T-helper 1 cell (primary cell): ENCODE measurements at places on chromosomes 5 and 9.

GRCh38 chr5:59557572-59557971 is 336.0 kb downstream of the PDE4D start:
- no peak for DNase-seq

- no peak for DNase-seq
Measured at GRCh38 chr5:53871050-53871449, 310.6 kb downstream of the NDUFS4 start.

DNA sequence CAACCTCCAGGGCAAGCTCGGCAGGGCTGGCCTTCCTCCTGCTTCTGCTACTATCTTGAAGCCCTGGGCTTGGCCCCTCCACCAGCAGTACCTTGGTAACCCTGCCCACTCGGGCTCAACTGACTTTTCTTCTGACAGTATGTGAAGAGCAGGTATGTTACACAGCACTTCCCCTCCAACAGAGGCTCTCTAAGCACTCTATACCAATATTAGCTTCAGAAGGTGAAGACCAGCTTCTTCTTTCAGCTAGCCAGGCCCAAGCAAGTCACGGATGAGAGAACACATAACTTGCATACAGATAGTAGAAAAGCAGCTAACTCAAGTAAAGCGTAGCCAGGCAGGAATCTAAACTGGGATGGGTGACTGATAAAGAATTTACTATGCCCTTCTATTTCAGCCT is 64.3 kb downstream of the FEM1C start:
- no peak for DNase-seq

DNA sequence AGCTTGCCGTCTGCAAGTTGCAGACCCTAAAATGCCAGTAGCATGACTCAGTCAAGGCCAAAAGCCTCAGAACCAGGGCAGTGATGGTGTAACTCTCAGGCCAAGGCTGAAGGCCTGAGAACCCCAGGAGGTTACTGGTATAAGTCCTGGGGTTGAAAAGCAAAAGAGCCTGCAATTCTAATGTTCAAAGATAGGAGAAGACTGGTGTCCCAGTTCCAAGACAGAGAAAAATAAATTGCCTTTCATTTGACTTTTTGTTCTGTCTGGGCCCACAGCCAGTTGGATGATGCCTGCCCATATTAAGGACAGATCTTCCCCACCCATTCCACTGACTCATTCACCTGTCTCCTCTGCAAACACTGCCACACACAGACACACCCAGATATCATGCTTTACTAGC is 673.2 kb downstream of the CDH18 start:
- DNase-seq: no peak

DNA sequence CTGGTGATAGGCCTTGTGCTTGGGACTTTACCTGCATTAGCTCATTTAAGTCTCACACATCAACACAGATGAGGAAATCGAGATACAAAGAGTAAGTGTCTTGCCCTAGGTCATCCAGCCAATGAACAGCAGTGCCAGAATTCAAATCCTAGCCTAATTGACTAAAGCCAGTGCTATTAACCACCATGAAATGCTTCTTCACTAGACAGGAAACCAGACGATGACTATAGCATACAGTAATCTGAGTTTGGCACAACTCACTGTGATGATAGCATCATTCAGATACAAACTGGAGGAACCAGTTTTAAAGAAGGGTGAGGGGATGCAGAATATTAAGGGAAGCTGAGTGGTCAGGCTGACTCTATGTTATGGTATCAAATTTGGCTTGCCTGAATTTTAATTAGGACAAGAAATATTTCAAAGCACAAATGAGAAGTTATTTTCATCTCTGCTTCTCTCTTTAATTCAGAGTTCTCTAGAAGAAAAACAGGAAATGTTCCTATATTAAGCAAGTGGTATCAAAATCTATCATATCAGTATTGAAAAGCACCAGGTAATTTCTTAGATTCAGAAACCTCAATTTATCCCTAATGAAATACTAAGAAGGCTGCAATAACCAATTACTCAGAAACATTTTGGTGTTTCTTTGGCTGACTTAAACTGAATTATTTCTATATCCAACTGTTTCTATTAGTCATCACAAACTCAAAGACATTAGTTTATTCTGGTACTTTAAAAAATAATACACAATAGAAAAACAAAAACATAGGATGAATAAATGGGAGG is 147.0 kb upstream of the RASA1 start:
- no peak for DNase-seq

DNA sequence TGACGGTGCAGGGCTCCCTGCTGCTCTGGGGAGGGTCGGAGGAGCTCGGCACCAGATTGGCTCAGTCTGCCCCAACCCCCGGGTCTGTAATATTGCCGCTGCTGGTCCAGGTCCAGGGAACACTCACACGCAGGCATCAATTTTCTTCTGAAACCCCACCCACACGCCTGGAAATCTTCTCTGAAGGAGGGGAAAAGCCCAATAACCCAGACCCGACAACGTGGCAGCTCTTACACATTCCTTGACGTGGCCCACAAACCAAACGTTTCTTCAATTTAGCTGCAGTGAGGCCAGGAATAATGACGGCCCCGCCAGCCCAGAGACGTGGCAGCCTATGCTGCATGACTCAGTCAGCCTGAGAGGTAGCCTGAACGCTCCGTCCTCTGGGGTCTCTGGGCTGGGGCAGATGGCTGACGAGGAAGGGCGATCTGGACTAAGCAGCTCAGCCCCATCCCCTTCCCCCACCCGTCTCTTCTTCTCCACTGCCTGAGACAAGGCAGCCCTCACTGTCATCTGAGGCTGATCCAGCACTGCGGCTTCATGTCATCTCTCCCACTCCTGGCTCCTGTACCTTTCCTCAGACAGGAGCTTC is 9.9 kb upstream of the SPARC start:
- no peak for DNase-seq

- no peak for DNase-seq
Measured at GRCh38 chr9:16501141-16501540, 369.3 kb downstream of the BNC2 start.

GRCh38 chr5:58266402-58266801 is 193.5 kb downstream of the PLK2 start:
- DNase-seq: no peak

DNA sequence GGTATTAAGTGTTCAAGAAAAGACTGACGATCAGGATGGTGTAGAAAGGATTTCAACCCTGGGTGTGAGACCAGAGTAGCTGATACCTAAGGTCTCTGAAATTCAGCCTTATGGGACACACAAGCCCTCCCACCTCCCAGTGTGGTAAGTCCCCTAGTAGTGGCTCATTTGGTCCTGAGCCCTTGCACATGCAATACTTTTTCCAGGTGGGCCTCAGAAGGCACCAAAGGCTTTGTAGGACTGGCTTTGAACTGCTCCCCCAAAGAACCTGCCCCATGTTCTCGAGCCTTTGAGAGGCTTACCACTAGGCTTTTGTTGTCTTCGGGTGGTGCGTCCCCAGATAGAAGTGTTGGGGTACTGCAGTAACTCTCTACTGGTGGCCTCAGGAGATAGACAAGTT is 803 bp downstream of the GARIN3 start:
- DNase-seq: no peak

GRCh38 chr5:60842871-60843385 is 1.1 kb downstream of the ELOVL7 start:
- DNase-seq: no peak

DNA sequence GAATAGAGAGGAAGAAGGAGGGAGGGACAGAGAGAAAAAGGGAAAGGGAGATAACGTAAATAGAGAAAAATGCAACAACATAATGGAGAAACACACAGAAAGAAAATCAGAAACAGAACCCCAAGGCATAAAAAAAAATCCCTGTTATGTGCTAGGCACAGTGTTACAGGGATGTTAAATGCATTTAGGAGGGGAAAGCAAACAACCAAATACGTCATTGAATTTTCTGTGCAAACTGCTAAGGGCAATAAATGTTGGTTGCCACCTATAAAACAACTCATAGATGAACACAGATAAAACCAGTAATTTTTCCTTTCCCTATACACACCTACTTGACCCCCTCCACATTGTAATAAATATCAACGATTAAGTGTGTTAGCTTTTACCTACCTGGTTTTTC is 51.3 kb upstream of the ASTN2 start:
- DNase-seq: no peak

- peak; percentile 17 for DNase-seq
Measured at GRCh38 chr5:152505442-152506042, 100.5 kb upstream of the NMUR2 start.

GRCh38 chr5:2330325-2331130 is 420.9 kb downstream of the IRX2 start:
- no peak for DNase-seq

- no peak for DNase-seq
Measured at GRCh38 chr5:151684690-151685361, 1.9 kb downstream of the SPARC start.

GRCh38 chr5:154265197-154265773 is 74.8 kb downstream of the GALNT10 start:
- no peak for DNase-seq

GRCh38 chr5:2030131-2030530 is 147.4 kb upstream of the IRX4 start:
- DNase-seq: no peak

DNA sequence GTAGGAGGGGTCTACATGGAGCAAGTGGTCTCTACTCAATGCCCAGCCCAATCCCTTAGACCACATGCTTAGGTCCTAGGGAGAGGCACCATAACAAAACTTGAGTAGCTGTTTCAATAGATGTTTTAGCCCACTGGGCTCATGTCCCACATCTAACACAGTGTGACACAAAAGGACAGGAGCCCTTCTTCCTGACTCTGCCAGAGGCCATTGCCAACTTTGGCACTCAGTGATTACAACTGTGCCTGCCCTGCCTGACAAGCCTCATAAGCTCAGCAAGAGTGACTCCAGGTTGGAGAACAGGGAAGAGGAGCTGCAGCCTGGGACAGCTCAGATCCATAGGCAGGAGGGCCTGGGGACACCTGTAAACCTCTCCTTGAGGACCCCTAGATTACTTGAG is 230.8 kb downstream of the ENC1 start:
- DNase-seq: no peak

DNA sequence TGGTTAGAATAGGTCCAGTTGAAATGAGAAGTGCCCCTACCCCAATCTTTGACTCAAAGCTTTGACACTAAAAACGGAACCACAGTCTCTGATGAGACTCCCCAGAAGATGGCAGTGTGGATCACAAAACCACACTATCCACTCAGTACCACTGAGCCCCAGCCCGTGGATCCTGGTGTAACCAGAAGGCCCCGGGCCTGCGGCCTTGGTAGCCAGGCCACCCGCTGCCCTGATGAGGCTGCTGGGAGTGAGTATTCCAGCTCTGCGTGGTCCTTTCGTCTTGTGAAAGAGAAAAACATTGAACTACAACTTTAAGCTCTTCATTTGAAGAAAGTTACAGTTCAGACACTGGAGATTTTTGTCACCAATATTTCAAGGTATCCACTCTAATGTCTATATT is 42.2 kb upstream of the FBP1 start:
- peak; percentile 52 for DNase-seq

DNA sequence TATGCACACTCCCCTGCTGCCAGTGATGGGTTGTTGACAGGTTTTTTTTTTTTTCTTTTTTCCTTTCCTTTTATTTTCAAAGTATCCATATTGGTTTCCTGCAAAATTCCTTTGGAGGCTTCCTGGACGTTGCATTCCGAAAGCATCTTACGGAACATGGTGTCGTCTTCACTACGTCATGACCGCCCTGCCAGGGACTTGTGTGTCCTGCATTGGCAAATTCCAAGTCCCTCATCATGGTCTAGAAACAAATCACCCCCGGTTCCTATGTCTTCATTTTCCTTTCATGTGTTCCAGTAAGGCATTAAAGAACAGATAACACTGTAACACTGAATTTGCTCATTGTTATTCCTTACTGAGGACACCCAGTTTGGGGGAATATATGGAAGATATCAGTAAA is 35.0 kb upstream of the ADAMTSL1 start:
- DNase-seq: no peak

GRCh38 chr9:93003552-93004407 is 54.7 kb upstream of the SUSD3 start:
- DNase-seq: peak; percentile 50

- no peak for DNase-seq
Measured at GRCh38 chr5:12652201-12652600, 748.0 kb upstream of the CTNND2 start.

- no peak for DNase-seq
Measured at GRCh38 chr9:90884178-90884577, 82.6 kb downstream of the SYK start.

- DNase-seq: no peak
Measured at GRCh38 chr9:35911690-35912089, 2.4 kb downstream of the SPAAR start.

DNA sequence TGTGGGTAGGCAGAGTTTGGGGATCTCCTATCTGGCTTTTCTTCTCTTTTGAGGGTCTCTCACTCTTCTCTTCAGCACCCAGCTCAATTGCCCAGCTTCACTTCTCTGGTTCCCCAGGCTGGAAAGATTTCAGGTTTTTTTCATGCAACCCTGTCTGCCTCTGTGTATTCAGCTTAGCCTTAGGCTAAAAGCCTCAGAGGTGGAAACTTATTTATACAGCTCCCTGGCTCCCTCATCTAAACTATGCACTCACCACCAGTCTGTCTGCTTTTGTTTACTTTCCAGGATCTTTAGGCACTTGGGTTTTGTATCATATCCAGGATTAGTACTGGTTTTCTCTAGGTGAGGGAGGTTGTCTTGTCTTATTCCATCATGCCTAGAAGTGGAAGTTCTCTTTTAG is 540.2 kb upstream of the TRPC7 start:
- no peak for DNase-seq

GRCh38 chr9:34246453-34246852 is 67.6 kb downstream of the UBAP1 start:
- DNase-seq: no peak

- no peak for DNase-seq
Measured at GRCh38 chr9:126735482-126735881, 69.4 kb upstream of the ZBTB43 start.

GRCh38 chr5:55534436-55535198 is at the start of gene PLPP1:
Gene PLPP1, minus strand, starts transcription at chr5:55534964. Its CDS starts 335 bp downstream, at chr5:55534629.
- peak; percentile 78 for DNase-seq

GRCh38 chr5:143957455-143957854 is 145.5 kb downstream of the HMHB1 start:
- DNase-seq: no peak

DNA sequence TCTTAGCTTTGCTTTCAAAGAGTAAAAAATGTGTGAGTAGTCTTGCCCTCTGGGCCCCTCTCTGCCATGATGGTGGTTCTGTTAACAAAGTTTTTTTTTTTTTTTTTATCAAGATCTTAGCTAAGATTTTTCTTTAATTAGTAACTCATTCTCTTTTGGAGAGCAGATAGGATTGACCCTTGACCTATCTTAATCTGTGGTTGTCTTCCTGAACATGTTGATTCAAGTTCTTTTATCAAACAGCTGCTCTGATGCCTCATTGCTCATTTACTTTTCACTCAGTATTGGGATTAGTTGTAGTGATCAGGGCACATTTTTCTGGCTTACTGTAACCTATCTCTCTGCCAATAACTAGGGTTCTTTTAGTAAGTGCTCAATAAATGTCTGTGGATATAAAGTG is 106.3 kb downstream of the PCSK5 start:
- no peak for DNase-seq

GRCh38 chr5:152181461-152181860 is 223.6 kb downstream of the NMUR2 start:
- DNase-seq: no peak

DNA sequence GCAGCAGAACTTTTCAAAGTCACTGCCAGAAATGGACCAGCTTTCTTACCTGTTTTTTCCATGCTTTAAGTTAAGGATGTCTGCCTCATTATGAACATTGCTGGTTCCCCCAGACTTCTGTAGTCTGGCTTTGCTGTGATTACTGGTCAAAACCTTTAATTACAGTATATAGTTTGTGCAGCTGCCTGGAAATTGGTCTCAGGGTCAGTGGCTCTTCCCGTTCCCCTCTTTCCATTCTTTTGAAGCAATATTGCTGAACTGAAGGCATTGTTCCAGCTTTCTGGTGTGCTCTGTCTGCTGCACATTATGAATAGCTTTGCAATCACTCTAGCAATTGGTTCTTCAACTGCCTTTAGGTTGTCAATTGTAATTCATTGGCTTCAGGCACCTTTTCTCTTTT is 206.5 kb downstream of the ARL15 start:
- no peak for DNase-seq
